ENCODE measurements at places on chromosomes 1 and 21.
A peak's percentile ranks its signal among the peaks of the same experiment; 100 is the strongest.

GRCh38 chr1:246776923-246777322 is 52.7 kb downstream of the SCCPDH start:
- DNase-seq = no peak
- H3K27ac ChIP-seq = no peak overlapping the region
- no peaks in the 10 kb centered on the region for H3K27me3 ChIP-seq
- H3K4me3 ChIP-seq = no peak overlapping the region
- H3K4me1 ChIP-seq = no peaks in the 10 kb centered on the region

DNA sequence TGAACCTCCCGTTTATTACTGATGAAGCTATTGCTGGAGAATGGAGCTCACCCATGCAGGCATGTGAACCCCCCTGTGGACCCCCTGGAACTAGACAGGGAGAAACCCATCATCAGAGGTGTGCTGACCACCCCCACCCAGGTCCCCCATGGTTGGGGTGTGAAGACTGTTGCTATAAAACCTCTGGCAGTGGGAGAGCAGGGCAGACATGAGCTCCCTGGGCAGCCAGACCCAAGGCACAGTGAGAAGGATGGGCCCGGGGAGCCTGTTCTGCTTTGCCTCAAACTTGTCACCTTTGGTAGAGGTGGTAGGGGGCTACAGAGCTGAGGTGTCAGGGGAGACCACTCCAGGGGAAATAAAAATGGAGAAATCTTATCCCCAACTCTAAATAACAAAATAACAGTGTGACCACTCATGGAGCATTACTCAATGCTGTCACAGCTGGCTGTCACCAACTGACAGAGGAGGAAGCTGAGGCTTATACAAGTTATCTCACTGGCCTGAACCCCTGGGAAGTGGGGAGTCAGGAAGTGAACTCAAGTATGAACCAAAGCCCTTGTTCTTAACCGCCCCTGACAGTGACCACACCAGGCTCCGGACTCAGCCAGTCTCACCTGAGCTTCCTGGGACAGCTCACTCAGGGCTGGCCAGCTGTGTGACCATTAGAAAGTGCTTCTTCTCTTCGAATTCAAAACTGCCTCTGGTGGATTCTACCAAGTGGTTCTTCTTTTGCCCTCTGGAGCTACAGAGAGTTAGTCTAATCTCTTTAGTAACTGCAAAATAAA is 698.8 kb downstream of the MATN1 start:
- no peak overlapping the region for H3K27ac ChIP-seq
- H3K27me3 ChIP-seq = peaks cover 13% of the 10 kb centered on the region
- no peak for DNase-seq
- H3K36me3 ChIP-seq = no peaks in the 10 kb centered on the region

DNA sequence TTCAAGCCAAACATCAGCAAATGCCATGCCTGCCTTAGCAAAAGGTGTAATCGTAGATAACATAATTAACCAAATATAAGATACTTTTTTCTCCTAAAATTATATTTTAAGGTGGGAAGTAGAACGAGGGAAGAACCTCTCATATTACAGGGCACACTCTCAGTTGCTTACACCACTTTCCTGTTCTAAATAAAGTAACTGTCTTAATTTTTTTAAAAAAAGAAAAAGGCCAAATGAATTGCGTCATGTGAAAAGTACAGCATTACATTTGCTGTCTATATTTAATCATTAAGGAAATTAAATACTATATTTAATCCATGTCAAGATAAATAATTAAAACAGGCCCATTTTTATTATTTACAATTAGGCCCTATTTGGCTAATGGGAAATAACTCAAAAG is 23.7 kb downstream of the JAK1 start:
- H3K4me1 ChIP-seq = peaks cover 70% of the 10 kb centered on the region
- H3K4me3 ChIP-seq = peak overlapping the region; percentile 38
- H3K27ac ChIP-seq = no peak overlapping the region
- peaks cover 9% of the 10 kb centered on the region for H3K36me3 ChIP-seq
- DNase-seq = no peak

- no peak for DNase-seq
- no peaks in the 10 kb centered on the region for H3K4me1 ChIP-seq
- no peak overlapping the region for H3K27ac ChIP-seq
- H3K4me3 ChIP-seq = no peak overlapping the region
- no peaks in the 10 kb centered on the region for H3K36me3 ChIP-seq
These were observed 21.9 kb upstream of the PLEKHG5 start for GRCh38 chr1:6513320-6513801.

- H3K27me3 ChIP-seq = peaks cover under 1% of the 10 kb centered on the region
- H3K27ac ChIP-seq = no peak overlapping the region
- DNase-seq = no peak
- H3K36me3 ChIP-seq = no peaks in the 10 kb centered on the region
- H3K4me3 ChIP-seq = no peak overlapping the region
These were observed 2.9 kb downstream of the ADORA1 start for GRCh38 chr1:203130358-203130985.

Data from CD4-positive, CD25-positive, alpha-beta regulatory T cell (primary cell).